ENCODE measurements at places on chromosomes 7 and 10. TPM values are rescaled to one million over a fixed set of nuclear protein-coding genes. Genes with fewer than 3 reads are reported as not detected.

Gene ATRNL1
- 0.87 TPM for total RNA-seq

Gene LBX1
- total RNA-seq = not detected

Gene C10orf62
- total RNA-seq = not detected

Gene IQUB
- total RNA-seq = not detected

Gene TLX1
- total RNA-seq = not detected

Gene HABP2
- not detected for total RNA-seq

Gene GDF2
- total RNA-seq = not detected

Gene OPN4
- total RNA-seq = not detected

Gene OR6V1
- not detected for total RNA-seq

Gene SEM1
- total RNA-seq = 35.0 TPM

GRCh38 chr7:140592964-140593671 lies 47.5 kb downstream of the DENND2A start:
- no peak overlapping the region for H3K4me3 ChIP-seq
- no peaks in the 10 kb centered on the region for H3K36me3 ChIP-seq
- H3K27me3 ChIP-seq = peaks cover 30% of the 10 kb centered on the region
- no peak for DNase-seq
- peaks cover 10% of the 10 kb centered on the region for H3K4me1 ChIP-seq

DNA sequence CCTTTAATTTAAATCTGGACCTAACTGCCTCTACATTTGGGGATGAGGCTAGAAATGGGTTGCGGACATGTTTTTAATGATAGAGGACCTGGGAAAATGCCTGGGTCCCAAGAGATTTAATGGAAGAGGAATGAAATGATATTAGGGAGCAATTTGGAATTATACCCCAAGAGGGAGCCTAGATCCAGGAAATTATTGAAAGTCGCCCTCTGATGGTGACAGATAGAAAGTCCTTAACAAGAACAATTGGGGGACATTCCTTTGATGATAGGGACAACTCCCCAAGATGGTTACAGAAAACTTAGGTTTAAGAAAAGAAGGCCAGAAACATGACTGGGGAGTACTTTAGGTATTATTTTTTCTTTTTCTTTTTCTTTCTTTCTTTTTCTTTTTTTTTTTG lies 9.5 kb upstream of the TSGA13 start:
- no peak overlapping the region for H3K4me3 ChIP-seq
- no peaks in the 10 kb centered on the region for H3K36me3 ChIP-seq
- no peaks in the 10 kb centered on the region for H3K4me1 ChIP-seq
- H3K27ac ChIP-seq = no peak overlapping the region

DNA sequence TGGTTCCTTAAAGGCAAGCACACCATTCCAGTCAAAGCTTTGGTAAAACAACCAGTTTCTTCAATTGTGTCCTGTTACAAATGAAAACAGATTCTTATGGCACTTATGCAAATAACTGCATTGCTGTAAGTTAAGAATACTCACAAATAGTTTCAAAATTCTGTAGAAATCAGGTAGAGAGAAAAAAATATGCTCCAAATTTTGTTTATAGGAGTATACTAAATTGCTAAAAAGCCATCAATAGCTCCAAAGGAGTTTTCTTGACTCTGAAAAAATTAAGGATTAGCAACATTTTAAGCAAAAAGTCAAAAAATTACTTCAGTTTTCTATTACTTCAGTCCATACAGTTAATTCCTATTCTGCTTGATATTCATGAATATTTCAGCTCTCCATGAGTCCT lies 51.3 kb upstream of the KAT6B start:
- H3K27ac ChIP-seq = no peak overlapping the region
- DNase-seq = no peak
- peaks cover 4% of the 10 kb centered on the region for H3K36me3 ChIP-seq
- no peaks in the 10 kb centered on the region for H3K4me1 ChIP-seq
- H3K4me3 ChIP-seq = no peak overlapping the region

DNA sequence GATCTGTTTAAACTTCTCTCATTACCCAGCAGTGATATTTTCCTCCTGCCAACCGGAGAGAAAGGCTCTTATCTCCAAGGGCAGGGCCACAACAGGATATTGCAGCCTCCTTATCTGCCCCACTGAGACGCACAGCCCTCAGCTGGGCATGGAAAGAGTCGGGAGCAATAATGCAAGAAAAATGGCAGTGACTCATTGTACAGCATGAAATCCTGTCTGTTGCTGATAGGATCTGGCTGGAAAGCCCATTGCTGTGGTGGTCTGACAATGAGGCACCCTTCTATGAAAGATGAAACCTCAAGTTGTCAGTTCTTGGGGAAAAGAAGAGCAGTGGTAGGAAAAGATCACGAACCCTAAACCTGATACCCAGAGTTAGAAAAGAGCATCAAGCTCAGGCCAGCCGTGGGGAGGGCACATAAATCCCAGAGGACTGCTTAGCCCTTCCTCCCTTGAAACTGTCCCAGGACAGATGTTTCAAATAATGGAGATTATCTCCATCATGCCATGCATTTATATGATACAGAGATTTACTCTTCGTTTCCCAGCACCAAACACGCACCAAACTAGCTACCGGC lies 47.0 kb upstream of the FIGNL1 start:
- peaks cover 8% of the 10 kb centered on the region for H3K4me1 ChIP-seq
- no peaks in the 10 kb centered on the region for H3K36me3 ChIP-seq
- no peak overlapping the region for H3K4me3 ChIP-seq
- peaks cover 38% of the 10 kb centered on the region for H3K27me3 ChIP-seq
- H3K27ac ChIP-seq = no peak overlapping the region

GRCh38 chr7:126493801-126494200 lies 758.9 kb downstream of the GRM8 start:
- H3K27me3 ChIP-seq = no peaks in the 10 kb centered on the region
- H3K36me3 ChIP-seq = no peaks in the 10 kb centered on the region
- H3K27ac ChIP-seq = no peak overlapping the region
- DNase-seq = no peak
- no peak overlapping the region for H3K4me3 ChIP-seq
- no peaks in the 10 kb centered on the region for H3K4me1 ChIP-seq

GRCh38 chr7:130353196-130353595 lies 8.6 kb downstream of the CPA5 start:
- H3K4me1 ChIP-seq = peaks cover 16% of the 10 kb centered on the region
- no peak overlapping the region for H3K27ac ChIP-seq
- peaks cover 10% of the 10 kb centered on the region for H3K27me3 ChIP-seq
- no peak overlapping the region for H3K4me3 ChIP-seq
- no peak for DNase-seq

DNA sequence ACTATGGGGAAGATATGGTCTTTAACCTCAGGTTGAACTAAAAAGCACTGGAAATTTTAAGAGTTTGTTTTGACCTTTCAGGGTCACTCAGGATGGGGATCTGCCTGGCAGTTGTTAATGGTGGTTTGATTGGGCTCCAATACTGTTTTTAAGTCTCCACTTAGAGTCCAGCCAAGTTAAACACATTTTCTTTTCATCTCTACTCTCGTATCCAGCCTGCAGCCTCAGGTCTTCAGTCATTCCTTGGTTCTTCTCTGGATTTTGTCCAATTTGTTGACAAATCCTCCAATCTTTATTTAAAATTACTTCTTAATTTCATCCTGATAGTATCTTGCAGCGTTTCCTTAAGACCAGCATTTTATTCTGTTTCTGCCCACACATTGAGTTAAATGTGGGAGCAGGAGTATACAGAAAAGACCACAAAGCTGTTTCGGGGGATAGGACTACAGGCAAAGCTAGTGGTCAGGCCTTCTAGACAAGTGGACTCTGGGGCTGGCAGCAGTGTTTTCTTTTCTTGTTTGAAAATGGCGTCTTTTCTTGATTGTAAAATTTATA lies 133.2 kb upstream of the INHBA start:
- DNase-seq = no peak
- peaks cover 7% of the 10 kb centered on the region for H3K27me3 ChIP-seq
- no peak overlapping the region for H3K27ac ChIP-seq
- H3K36me3 ChIP-seq = no peaks in the 10 kb centered on the region
- no peak overlapping the region for H3K4me3 ChIP-seq
- H3K4me1 ChIP-seq = no peaks in the 10 kb centered on the region

GRCh38 chr10:34489411-34489810 lies 325.7 kb downstream of the PARD3 start:
- no peak overlapping the region for H3K4me3 ChIP-seq
- H3K36me3 ChIP-seq = no peaks in the 10 kb centered on the region
- no peaks in the 10 kb centered on the region for H3K4me1 ChIP-seq
- DNase-seq = no peak
- H3K27ac ChIP-seq = no peak overlapping the region
- H3K27me3 ChIP-seq = no peaks in the 10 kb centered on the region

- H3K27ac ChIP-seq = no peak overlapping the region
- H3K4me1 ChIP-seq = peaks cover 1% of the 10 kb centered on the region
- H3K36me3 ChIP-seq = no peaks in the 10 kb centered on the region
- H3K4me3 ChIP-seq = no peak overlapping the region
Measured at GRCh38 chr7:5615190-5616070, 166.0 kb downstream of the RNF216 start.

DNA sequence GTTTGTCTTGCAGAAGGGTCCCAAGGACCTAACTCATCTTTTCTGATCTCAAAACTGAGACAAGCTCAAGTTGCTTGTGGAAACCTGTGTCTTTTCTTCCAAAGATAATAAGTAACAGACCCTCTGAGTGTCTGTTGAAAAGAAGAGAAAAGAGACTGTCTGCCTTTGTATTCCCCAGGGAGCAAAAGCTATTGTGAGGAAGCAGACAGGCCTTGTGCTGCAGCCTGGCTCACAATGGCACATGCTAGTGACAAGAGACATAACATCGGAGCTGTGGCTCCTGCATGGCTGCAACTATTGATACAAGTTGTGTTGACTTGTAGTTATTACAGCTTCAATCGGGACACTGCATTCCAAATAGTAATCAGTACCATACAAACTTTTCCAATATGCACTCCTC lies 202.9 kb downstream of the DKK1 start:
- H3K27me3 ChIP-seq = no peaks in the 10 kb centered on the region

- peaks cover 6% of the 10 kb centered on the region for H3K36me3 ChIP-seq
- no peak overlapping the region for H3K4me3 ChIP-seq
- peaks cover 7% of the 10 kb centered on the region for H3K4me1 ChIP-seq
Measured at GRCh38 chr7:32935558-32935957, 21.7 kb upstream of the FKBP9 start.

- peaks cover 49% of the 10 kb centered on the region for H3K4me1 ChIP-seq
- no peak overlapping the region for H3K27ac ChIP-seq
- no peak overlapping the region for H3K4me3 ChIP-seq
- no peak for DNase-seq
- no peaks in the 10 kb centered on the region for H3K27me3 ChIP-seq
Measured at GRCh38 chr10:128060341-128061250, 65.6 kb downstream of the MKI67 start.

DNA sequence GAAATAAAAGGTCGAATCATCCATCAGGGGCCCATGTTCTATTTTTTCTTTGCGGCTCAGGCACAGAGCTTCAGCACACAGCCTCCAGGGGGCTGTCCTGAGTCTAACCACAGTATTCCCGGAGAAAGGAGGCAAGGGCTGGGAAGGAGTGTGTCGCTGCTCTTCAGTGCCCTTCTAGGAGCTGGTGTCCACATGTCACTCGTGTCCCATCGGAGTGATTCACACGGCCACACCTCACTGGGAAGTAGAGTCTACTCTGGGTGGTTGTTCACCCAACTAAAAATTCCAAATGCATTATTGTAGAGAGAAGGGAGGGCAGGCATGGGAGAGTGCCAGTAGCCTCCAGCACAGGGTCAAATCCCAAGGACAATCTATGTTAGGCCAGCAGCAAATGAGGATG lies 114.8 kb upstream of the LANCL2 start:
- peaks cover 4% of the 10 kb centered on the region for H3K4me1 ChIP-seq
- peaks cover 29% of the 10 kb centered on the region for H3K27me3 ChIP-seq
- DNase-seq = no peak

- H3K4me3 ChIP-seq = peak overlapping the region; percentile 74
- DNase-seq = peak; percentile 76
- peaks cover 6% of the 10 kb centered on the region for H3K4me1 ChIP-seq
- peak overlapping the region; percentile 74 for H3K27ac ChIP-seq
Measured at GRCh38 chr7:157612664-157613561, 276.1 kb downstream of the DNAJB6 start.

DNA sequence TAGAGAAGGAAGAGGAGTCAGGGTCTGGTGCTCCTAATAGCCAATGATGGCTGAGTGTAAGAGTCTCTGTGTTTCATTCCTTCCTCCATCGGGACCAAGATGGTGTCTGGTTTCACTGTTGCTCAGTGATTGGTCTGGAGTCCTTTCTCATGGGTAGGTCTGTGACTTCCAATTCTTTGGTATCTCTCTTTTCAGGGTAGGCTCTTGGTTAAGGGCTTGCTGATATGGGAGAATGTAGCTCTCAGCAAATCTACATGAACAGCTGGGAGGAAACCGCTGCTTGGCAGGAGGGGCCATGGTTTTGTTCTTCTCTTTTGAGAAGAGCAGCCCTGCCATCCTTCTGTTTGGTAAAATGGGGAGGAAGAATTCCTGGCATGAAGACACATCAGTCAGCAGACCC lies 209.1 kb upstream of the PODXL start:
- no peak overlapping the region for H3K4me3 ChIP-seq
- H3K36me3 ChIP-seq = no peaks in the 10 kb centered on the region
- no peak overlapping the region for H3K27ac ChIP-seq
- H3K4me1 ChIP-seq = no peaks in the 10 kb centered on the region
- no peak for DNase-seq

DNA sequence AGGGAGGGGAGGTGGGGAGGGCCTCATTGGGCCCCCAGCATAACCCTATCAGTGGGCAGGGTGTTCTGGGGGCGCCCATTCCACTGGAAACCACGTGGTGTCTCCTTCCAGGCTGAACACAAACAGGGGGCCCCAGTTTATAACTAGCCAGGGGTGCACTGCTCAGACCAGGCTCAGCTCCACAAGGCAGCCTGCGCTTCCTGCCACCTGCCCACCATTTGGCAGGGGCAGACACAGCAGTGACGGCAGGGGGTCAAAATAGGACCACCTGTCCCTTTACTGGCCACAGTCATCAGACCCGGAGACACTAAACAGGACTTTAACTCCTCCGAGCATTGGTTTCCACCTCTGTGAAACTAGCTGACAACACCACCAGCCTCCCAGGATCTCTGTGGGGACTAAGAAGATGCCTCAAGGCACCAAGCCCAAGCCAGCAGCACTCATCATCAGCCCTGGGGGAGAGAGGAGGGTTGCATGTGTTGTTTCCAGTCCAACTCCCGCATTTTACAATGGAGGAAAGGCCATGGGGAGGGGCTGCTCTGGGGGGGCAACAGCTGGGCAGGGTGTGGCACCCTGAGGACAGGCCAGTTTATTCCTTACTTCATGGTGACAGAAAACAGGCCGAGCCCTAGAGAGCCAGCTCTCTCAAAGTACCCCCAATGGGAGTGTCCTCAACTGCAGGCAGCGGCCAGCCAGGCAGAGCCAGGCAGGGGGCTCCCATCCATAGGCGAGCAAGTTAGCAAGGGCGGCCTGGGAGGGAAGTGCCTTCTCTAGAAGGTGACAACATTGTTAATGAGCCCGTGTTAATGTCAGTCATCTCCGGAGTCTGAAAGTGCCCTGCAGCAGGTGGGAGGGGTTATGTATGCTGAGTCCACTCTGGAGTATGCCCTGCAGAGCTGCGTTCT lies 127.6 kb downstream of the TNS3 start:
- no peak for DNase-seq
- H3K27me3 ChIP-seq = no peaks in the 10 kb centered on the region
- no peak overlapping the region for H3K4me3 ChIP-seq
- H3K36me3 ChIP-seq = no peaks in the 10 kb centered on the region

- no peaks in the 10 kb centered on the region for H3K27me3 ChIP-seq
- H3K36me3 ChIP-seq = no peaks in the 10 kb centered on the region
- DNase-seq = no peak
- H3K27ac ChIP-seq = no peak overlapping the region
- H3K4me1 ChIP-seq = no peaks in the 10 kb centered on the region
Measured at GRCh38 chr10:53619671-53620070, 847.1 kb upstream of the MBL2 start.
